ENCODE measurements at places on chromosomes 12 and 14.

DNA sequence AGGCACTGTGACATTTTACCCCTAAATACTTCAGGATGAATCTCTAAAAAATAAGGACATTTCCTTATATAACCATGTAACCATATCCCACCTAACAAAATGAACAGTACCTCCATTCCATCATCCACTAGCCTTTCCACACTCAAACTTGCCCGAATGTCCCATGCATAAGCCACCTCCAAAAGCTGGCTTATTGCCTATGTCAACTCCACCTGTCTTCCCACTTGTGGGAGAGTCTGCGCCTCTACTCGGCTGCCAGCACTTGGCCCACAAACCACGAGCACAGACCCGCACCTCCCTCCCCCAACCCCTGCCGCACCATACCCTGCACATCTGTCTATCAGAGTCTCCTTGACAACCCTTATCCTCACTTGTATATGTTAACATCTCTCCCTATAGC lies 165.8 kb downstream of the CALM1 start:
- no peak for DNase-seq

GRCh38 chr14:93994919-93995682 lies 2.0 kb upstream of the CCDC197 start:
- DNase-seq = peak; percentile 88

DNA sequence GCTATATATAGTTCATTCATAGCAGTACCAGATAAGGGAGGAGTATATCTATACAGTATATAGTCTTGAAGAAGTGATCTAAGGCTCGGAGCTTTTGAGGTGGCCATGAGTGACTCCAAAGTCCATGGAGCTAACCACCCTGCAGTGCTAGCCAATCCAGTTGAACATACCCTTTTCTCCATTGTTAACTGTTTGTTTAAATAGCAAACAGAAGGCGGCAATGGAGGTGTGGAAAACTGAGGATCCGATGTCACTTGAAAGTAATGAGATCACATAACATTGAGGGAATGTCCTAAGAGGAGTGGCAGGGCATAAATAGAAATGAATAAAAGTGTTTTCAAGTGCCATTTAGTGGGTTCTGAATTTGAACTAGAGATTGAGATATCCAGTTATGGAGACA lies 12.4 kb upstream of the SNAPC1 start:
- DNase-seq = no peak

- DNase-seq = peak; percentile 47
Observed at GRCh38 chr12:89731089-89731488, 22.5 kb upstream of the ATP2B1 start.

DNA sequence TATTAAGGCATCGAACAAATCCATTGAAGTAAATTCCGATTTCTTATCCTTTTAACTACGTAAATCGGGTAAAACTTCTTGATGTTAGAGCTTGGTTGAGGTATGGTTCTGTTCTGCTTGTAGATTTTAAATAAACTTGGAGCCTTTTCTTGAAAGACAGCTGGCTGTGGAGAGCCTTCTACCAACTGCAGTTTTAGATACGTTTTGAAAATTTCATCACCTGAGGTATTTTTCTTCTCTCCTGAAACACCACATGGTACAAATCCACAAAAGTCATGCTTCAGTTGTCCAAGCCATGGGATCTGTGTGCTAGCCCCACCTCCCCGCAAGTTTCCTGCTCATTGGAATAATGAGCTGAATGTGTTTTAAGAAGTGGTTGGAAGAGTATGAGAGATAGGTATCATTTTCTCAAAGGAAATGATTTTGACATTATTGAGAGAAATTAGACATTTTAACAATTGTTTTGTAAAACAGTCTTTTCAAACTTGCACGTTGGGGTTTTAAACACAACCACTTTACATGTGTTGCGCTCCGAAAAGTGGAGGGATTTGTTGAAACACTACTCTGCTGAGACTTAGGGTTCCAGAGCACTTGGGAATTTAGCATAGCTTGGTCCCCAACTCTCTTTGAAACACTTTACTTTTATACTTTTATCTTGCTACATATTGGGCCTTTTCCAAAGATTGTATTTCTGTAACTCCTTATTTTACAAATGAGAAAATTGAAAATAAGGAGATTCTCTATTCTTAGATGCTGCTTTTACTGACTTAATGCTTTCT lies 1.4 kb downstream of the PPM1A start:
- peak; percentile 21 for DNase-seq

GRCh38 chr12:132559652-132560363 lies 50.6 kb downstream of the LRCOL1 start:
- DNase-seq = peak; percentile 22

DNA sequence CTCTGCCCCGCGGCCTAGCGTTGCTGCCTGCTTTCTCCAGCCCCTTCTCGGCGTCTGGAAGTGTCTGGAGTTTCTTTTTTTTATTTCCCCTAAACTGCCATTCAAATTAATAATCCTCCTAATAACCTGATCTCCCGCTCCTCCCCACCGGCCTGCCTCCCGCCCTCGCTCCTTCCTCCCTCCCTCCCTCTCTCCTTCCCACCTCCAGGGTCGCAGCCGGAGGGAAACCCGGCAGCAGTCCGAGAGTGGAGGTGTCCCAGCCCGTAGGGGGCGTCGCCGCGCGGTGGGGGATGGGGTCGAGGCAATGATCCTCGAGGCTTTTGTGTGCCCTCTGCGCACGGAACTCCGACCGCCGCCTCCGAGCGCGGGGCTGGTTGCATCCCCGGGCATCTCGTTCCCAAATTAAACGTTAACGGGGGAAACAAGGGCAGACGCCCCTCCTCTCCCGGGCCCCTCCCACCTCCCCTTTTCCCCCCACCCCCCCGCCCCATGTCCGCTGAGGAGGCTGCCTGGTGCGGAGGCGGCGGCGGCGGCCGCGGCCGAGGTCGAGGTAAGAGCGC lies 1.0 kb upstream of the SOCS2 start:
- DNase-seq = peak; percentile 35

- peak; percentile 1 for DNase-seq
Observed at GRCh38 chr12:130281153-130281799, 56.4 kb upstream of the PIWIL1 start.

DNA sequence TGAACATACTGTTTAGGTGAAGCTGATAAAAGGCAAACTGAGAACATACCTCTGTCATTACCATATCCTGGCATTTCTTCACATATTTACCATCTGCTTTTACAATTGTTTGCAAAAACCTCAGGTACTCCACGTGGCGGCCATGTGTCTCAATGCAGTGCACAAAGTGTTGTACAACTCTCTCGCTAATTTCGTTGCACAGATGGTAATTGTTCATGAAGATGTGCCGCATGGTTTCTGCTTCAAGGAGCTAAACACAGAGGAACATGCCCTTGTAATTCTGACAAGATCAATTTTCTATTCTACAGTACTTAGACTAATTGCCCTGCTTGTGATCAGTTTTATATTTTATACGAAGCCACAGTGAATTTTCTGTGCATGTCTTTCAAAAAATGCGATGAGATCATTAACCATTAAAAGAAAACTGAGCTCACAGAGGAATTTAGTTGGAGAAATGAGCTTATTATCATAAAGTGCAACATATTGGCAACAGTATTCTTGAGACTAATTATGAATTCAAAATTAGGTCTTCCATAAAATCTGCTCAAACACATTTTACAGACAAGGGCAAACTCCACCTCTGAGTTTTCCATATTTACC lies 233.8 kb downstream of the ITPR2 start:
- no peak for DNase-seq

GRCh38 chr14:83887866-83888265 lies 1642.1 kb upstream of the FLRT2 start:
- DNase-seq = peak; percentile 7

- DNase-seq = no peak
Observed at GRCh38 chr12:12190087-12190809, 76.6 kb downstream of the LRP6 start.

DNA sequence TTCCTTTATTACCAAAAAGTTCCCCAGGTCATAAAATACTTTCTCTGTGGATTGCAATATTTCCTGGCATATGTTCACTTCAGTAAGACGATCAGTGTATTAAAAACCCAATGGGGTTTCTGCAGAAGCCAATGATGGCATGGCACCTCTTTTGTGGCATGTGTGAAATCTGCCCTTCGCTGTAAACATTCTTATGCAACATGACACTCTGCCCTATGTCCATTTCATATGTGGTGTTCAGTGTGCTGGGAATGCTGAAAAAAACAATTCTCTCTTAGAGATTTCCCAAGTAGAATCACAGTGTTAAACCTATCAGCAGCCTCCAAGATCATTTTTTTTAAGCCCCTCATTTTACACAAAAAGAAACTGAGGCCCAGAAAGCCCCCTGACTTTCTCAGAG lies 2.3 kb upstream of the MYBPC1 start:
- DNase-seq = no peak

- no peak for DNase-seq
Observed at GRCh38 chr12:21571046-21571445, 33.6 kb downstream of the GYS2 start.

- DNase-seq = no peak
Observed at GRCh38 chr14:96792591-96792990, 4.6 kb upstream of the VRK1 start.

DNA sequence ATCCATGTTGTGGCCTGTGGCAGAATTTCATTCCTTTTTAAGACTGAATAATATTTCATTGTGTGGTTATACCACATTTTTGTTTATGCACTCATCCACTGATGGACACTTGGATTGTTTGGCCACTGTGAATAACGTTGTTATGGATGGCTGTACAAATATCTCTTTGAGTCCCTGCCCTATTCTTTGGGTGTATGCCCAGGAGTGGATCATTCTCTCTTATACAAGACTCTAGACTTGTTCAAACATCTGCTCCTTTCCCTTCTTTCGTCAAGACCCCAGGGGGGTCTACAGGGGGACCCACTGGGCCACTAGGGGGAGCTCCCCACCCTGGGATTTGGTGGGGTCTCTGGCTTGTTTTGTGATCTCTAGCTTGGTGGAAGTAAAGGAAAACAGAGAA lies 77.4 kb downstream of the FBXL14 start:
- DNase-seq = peak; percentile 85

- DNase-seq = no peak
Observed at GRCh38 chr14:41130274-41130673, 476.4 kb upstream of the LRFN5 start.

GRCh38 chr14:62143245-62143644 lies 381.0 kb downstream of the SNAPC1 start:
- peak; percentile 3 for DNase-seq

DNA sequence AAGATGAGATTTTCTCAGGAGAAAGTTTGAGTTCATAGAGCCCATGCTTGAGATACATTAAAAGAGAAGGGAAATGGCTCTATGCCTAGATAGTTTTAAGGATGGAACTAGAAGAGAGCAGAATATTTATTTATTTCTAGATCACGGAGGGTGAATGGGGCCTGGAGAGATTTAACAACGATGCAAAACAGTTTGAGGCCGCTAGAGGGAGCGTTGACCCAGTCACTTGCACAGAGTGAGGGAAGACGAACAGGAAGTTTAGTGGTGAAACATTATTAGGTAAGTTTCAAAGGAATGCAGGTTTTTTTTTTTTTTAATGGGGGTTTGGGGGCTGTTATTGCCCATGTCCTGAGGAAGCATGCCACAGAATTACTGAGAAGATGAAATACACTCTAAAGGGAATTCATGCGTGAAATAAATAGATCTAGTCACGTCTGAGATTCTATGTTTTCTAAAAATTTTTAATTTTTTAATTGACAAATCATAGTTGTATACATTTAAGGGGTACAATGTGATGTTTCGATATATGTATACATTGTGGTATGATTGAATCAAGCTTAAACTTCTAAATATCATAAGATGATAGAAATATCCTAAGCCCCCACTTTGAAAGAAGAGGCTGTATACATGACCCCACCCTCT lies 14.8 kb upstream of the PPP1R1A start:
- DNase-seq = peak; percentile 56

DNA sequence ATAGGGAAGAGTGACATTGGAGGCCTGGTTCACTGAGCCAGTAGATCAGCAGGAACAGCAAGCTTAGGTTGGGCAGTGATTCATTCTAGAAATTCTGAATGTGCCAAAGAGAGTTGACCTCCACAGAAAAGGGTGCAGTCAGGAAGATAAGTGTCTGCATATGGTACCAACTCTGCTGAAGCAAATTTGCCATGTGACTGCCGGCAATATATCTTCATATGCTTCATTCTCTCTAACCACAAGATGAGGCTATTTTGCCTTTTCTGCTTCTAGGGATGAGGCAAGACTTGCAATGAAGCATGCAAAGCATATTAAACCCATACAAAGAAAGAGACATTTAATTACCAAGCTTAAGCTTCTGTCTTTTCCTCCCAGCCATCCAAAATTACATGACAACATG lies 13.6 kb downstream of the CCDC198 start:
- DNase-seq = peak; percentile 68

DNA sequence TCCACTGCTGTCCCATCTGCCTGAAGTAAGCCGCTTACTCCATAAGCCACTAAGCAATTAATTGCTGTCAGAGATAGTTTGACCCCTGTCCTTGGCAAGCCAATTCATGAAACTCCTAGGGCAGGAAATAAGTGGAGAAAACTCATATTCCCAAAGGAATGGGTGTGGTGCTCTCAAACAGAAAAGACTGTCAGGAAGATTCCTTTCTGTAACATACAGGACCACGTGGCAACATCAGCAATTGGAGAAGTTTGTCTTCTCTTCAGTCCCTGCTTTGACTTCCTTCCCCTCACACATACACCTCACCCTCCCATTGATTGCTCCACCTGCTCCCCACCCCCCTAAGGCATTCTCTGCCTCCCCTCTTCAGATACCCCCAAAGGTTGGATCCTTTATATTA lies 36.2 kb upstream of the MDM1 start:
- no peak for DNase-seq

- DNase-seq = no peak
Observed at GRCh38 chr12:52517888-52518287, 2.3 kb downstream of the KRT5 start.

DNA sequence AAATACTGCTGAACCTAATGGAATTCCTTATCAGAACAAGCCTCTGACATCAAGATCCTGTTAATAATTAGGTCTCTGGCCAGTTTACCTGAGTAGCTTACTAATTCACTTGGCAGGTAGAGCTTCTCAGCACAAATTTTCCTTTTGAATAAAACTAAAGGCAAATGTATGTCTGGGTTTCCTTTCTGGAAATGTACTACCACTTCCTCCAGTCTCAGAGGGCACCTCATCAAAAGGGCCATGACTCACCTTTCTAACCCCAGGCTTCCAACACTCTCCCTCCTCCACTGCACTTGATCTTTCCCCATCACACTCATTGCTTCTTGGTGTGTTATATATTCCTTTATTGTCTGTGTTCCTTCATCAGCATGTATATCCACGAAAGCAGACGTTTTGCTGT lies 90.5 kb downstream of the SLC2A13 start:
- DNase-seq = peak; percentile 30
